EL (cell line): ENCODE measurements at places on chromosomes 5 and 9.

- DNase-seq, result no peak
Observed at GRCh38 chr9:130786526-130786925, 48.5 kb upstream of the ABL1 start.

GRCh38 chr9:107215381-107215780 lies 67.7 kb upstream of the RAD23B start:
- DNase-seq, result peak; percentile 64

DNA sequence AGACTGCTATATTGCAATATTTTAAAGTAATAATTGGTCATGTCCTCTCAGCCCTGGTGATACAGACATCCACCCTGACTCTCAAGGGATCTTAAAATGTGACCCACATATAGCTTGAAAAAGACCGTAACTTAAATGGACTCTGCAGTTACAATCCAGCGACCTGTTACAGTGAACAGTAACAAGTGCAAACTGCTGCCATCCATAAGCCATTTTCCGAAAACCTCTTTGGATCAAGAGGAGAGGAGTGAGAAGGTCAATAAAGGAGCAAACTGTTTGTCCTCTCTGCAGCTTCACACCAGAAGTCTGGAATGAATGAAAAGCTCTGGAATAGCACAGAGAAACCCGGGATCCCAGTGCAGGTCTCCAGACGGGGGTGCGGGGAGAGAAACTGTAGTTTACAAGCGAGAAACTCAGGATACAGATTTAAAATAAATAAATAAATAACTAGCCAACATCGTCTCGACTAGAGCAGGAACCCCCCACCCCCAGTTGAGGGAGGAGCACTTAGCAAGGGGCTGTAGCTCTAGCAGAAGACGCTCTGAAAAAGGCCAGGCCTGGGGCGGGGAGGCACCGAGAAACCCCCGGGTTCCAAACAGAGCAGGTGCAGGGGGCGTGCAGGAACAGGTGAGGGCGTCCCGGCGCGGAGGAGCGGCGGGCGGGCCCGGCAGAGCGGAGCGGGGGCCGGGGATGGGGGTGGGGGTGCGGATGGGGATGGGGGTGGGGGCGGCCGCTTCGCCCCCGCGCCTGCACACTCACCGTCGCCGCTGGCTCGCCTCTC lies 572 bp downstream of the ZDHHC21 start:
- peak; percentile 11 for DNase-seq

DNA sequence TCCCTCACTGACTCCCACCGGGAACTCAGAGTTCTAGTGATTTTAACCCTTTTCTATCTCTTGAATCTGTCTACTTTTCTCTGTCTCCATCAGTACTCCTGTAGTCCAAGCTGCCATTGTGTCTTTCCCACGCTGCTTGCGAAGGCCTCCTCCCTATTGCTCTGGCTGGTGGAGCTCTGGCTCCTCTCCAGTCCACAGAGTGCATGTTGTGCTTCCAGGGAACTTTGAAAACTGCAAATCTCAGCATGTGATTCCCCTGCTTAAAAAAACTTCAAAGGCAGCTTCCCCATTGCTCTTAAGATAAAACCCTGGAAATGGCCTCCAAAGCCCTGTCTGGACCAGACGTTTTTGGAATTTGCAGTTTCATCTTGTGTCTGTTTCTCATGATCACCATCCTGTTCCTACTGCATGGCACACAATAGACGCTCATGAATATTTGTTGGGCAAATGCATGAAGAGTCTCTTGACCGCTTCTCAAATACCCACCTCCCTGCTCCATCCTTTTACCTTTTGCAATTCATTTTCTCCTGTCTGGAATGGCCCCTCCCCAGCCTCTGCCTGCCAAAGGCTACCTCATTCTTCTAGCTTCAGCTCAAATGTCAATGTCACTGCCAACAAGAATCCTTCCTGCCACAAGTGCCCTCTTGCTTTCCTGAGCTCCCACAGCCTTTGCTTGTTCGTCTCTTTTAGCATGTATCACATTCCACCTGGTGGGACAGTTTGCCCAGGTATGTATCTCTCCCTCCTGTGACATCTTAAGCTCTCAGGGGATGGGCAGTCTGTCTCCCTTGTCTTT lies 293.2 kb downstream of the ARHGAP26 start:
- no peak for DNase-seq

- DNase-seq, result peak; percentile 21
Observed at GRCh38 chr5:160333721-160334120, 21.4 kb upstream of the CCNJL start.

DNA sequence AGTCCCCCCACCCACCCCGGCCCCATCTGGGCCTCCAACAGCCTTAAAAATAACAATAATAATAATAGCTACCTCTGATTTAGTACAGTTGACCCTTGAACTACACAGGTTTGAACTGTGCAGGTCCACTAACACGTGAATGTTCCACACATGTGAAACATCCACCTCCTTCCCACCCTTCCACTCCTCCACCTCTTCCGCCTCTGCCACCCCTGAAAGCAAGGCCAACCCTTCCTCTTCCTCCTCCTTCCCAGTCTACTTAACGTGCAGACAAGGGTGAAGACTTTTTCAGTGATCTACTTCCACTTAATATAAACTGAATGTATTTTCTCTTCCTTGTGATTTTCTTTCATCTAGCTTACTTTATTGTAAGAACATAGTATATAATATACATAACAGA lies 10.8 kb downstream of the PDGFRB start:
- no peak for DNase-seq

DNA sequence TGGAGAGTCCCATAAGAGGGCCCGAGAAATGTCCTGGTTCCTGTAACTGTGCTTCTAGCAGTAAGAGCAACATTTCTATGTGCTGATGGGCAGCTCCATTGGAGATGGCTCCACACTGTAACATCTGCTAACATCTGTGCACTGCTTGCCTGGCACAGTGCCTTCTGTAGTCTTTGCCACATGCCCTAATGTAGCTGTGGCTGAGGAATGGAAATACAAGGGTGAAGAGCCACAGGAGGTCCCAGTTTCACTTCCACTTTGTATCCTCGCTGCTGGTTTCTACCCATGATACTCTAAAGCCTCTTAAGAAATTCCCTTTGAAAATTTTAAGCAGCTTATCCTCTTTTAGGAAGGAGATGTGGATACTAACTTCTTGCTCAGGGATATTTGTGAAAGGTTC lies 97.4 kb downstream of the HOMER1 start:
- DNase-seq, result peak; percentile 2

GRCh38 chr9:137300567-137301080 lies 1.4 kb downstream of the NRARP start:
- DNase-seq, result no peak

GRCh38 chr5:157677931-157678330 lies 6.6 kb downstream of the C5orf52 start:
- no peak for DNase-seq

DNA sequence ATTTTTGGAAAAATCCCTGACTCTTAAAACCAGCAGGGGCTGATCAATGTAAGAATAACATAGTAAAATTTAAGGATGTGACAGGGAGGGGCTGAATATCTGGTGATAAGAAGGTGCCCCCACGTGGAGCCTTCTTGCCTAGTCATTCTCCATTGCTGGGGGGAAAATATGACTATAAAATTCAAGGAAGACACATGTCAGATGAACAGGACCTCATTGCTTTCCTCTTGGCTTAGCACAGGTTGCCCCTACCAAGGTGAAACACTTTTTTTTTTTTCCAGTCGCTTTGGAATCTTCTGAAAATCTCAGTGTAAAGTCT lies 310.9 kb downstream of the EFNA5 start:
- no peak for DNase-seq

DNA sequence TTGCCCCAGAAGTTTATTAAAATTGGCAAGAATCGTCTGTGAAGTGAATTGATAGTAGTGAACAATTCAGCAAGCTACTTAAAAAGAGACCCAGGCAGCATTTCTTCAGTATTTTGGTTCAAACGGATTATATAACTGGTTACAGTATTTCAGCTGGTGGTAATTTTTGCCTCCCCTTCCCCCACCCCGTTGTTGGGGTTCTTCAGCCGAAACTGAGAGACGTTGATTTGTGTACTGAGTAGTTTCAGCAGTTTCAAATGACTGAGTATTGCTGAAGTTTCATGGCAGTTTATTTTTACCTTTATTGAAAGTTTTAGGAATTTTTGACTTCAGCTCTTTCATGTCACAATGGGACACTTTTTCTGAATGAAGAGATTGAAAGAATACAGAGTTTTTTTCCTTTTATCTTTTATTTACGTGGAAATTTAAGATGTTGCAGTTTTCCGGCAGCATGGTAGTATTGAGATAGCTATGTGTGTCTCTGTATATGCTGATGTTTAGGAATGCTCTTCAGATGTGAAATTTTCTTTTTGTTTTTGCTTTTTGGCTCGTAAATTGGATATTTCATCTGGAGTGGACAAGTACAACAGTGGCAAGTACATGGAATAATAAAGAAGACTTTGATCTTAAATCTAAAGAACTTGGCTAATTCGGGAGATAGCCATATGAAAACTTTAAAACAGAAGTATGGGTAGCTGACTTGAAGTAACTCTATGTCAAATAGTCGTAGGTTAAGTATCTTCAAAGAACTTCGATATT lies 1.9 kb downstream of the GPBP1 start:
- peak; percentile 30 for DNase-seq

DNA sequence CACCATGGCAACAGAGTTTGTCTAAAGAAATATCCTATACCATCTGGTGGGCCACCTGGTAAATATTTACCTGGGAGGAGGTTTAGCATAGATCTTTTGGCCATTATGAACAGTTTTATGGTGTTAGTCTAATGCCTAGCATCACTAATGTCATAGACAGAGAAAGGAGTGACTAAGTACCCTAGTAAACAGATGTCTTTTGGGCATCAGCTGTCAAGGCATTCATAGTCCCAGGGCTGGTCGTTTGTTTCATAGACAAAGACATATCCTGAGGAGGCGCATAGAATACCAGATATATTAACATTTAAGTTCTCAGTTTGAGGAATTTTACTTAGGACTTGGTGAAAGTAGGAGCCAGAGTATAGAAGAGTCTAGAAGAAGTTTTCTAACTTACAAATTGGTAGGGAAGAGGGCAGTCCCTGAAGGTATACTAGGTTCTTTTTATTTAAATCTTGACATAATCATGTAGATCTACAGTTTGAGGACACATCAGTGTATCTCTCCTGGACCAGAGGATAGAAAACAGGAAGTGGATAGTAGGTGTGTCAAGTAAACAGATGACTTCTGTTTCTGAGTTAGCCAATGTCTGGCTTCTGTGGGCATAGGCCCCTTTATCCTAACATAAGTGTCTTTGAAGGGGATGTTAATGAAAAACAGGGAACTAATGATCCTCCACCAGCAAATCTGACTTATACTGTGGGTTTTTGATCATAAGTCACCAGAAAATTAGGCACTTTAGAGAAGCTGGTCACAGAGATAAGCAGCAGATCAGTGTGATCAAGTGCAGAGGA lies 105.0 kb upstream of the PRSS3 start:
- DNase-seq, result no peak

DNA sequence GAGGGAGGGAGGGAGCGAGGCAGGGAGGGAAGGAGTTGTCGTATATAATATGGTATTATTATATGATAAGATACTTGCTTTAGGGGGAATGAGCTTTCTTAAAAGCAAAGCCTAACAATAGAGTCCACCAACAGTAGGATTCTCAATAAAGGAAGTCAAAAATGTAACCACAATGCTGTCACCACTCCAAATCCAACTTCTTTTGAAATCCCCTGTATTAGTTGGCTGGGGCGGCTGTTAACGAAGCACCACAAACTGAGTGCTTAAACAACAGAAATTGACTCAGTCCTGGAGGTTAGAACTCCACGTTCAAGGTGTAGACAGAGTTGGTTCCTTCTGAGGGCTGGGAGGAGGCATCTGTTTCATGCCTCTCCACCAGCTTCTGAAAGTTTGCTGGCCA lies 23.1 kb downstream of the GAS1 start:
- DNase-seq, result no peak

DNA sequence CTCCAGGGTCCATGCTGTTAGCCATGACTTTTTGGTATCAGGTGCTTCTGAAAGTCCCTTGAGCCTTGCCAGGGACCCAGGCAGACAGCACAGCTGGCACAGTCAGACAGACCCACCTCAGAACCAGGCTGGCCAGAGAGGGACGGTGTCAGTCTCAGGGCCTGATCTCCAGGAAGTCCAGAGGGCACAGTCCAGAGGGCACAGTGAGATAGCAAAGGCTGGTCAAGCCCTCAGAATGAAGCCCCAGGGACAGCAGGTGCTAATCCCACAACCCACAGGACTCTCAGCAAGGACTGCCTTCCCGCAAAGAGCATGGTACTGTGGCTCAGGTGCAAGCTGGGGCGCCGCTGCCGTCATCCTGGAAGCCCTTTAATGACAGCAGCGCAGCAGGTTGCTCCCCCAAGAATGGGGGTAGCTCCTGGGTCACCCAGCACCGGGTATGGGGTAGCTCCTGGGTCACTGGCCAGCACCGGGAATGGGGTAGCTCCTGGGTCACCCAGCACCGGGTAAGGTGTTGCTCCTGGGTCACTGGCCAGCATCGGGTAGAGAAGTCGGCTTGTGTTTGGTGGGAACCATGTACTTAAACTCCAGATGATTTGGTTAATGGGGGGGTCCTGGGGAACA lies 105.6 kb upstream of the PHYKPL start:
- no peak for DNase-seq

DNA sequence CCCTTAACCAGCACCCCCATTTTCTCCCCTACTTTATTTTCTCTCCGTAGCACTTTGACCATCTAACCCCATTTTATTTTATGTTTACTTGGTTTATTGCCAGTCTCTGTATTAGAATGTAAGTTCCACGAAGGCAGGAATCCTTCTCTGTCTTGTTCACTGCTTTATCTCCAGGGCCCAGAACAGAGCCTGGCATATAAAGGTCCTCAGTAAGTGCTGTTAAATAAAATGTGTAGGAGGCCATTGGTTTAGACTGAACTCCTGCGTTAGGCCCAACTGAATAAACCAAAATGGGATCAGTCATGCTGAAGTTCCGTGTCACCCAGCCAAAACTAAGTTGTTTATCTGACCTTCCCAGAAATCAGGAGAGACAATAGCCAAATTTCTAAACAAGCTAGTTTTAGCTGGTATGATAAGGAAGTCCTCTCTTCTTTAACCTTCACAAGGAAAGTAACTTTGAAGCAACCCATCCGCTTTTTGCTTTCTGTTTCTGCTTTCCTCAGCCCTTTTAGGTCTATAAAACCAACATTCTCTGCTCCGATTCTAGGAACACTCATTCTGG lies 29.0 kb upstream of the CCNJL start:
- DNase-seq, result no peak

GRCh38 chr9:79185866-79186265 lies 385.9 kb upstream of the TLE4 start:
- peak; percentile 54 for DNase-seq

DNA sequence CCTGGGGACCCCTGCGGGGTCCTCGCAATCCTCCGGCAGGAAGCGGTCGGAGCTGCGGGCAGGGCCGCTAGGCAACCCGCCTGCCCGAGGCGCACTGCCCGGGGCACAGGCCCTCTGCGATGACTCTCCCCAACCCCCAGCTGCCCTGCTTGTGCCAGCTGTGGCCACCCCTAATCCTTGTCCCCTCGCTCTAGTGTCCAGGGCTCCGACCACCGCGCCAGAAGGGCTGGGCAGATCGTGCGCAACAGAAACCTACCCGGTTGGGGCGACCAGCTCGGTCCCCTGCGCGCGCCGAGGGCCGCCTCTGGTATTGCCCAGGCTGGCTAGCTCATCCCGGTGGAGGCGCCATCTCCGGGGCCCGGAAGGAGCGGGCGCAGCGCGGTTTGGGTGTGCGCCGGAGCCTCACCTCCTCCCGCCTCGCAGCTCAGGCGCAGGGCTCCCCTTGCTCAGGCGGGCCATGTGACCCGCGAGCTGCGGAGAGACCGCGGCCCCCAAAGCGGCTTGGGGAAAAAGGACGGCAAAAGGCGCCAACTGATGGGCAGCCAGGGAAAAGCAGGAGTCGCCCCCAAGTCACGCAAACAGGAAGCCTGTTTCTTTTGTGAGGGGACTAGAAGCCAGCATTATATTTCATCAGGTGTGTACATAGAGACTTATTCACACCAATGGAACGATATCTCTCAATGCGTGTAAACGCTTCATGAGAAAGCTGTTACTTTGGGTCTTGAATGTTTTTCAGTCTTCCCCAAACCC lies 46.8 kb upstream of the RNF20 start:
- peak; percentile 73 for DNase-seq
